Mesenteric fat pad (tissue), 1 donor: ENCODE measurements at places on chromosomes 5 and 9. TPM values are rescaled to one million over a fixed set of nuclear protein-coding genes. Genes with fewer than 3 reads are reported as not detected.

GRCh38 chr5:2430606-2431005, 320.9 kb downstream of the IRX2 start:
- no peak for DNase-seq

DNA sequence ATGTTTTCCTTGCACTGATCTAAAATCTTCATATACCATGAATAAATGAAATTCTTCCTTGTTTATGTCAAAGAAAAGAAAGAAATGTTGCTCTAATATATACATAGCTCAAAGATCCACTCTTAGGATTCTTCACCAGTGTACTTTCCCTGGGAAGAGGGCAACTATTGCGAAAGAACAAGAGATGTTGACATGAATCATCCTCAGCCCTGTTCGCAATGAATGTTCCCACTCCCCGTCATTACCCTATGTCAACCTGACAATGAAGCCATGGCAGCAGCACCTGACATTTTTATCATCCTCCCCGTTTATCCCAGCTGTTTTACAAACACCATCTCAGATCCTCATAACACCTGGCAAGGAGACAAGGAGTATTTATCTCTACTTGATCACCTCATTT, 409.1 kb upstream of the GRIA1 start:
- DNase-seq: no peak

GRCh38 chr5:179818746-179819295, 1.9 kb upstream of the SQSTM1 start:
- DNase-seq: peak; percentile 98

MPDZ gene
- 46.0 TPM for total RNA-seq

ZBED3 gene
- total RNA-seq: 21.6 TPM

SPATA31C1 gene
- not detected for total RNA-seq

- DNase-seq: no peak
Measured at GRCh38 chr5:78671609-78672008, 23.0 kb upstream of the LHFPL2 start.

GRCh38 chr5:141515141-141515540, 26.3 kb downstream of the PCDHGC5 start:
- DNase-seq: no peak

DNA sequence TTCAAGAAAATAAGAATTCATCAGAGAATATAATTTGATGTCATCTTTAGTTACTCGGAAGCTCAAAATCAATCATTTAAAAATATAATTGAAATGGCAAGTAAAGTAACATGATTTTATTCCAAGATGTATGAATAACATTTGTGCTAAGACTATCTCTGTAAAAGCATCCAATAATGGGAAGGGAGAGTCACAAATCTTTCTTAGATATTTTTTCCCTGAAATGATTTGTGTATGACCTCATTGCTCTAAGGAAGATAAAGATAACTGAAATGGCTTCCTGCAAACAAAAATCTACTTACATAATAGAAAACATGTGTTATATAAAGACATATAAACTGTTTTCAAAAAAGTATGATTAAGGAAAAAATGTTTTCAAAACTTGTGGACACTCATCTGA, 97.4 kb upstream of the FGF10 start:
- DNase-seq: no peak

- DNase-seq: no peak
Measured at GRCh38 chr5:98770209-98770910, 3.1 kb upstream of the RGMB start.

DNA sequence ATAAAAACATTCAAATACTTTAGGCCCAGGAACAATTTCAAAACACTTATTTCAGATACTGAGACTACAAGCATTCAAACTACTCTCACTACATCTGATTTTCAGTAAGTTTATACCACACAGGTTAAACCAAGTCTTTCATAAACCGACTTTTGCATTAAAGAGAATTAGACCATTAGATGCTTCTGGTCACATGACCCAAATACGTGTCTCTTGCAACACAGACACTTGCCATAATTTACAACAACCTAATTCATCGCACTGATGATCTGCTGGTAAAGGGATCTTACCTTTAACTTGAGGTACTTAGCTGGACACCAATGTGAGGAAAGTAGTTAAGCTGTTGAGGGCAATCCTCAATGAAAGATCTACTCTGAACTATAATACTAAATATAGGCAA, 3.2 kb downstream of the HNRNPH1 start:
- DNase-seq: no peak

MARCHF6 gene
- total RNA-seq: 131 TPM

IL9 gene
- not detected for total RNA-seq

GRCh38 chr5:111748304-111748763, 8.7 kb downstream of the NREP start:
- no peak for DNase-seq

DNA sequence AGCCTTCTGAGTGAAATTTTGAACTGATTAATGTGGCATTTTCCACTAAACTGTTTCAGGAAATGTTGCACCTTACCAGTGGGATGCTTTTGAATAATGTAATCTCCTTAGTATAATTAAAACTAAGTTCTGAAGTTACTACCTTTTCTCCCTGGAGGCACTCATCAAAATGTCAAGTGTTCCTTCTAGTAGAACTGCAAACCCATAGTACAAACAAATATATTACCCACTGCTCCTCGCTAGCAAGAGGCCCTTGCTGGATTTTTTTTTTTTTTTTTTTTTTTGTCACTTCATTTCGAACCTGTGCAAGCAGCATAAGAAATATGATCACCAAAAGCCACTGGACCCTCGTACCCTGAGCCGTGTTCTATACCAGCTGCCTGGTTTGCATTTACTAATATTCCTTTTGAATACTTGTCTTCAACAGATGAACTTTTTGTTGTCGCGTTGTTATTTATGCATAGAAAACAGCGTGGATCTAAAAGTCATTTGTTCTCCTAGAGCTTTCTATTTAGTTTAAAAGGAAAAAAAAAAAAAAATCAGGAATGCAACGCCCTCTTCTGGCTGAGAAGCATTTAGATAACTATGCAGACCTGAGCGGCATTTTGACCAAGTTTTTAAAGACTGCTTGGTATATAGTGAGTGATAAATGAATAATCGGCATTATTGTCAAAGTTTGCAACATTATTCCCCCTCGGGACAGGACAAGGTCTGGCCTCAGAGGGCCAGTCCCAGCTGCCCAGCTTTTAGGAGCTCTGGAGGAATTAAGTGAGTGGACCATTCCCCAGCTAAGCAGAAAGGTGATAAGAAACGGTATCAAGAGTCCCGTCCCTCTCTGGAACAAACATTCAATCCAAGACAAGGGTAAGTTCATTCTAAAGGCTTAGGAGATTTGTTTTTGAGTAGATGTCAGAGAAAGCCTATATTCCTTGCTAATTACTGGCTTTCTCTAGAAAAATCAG, 162.5 kb upstream of the KIF2A start:
- no peak for DNase-seq

GRIA1 gene
- 3.2 TPM for total RNA-seq

- no peak for DNase-seq
Measured at GRCh38 chr9:90905822-90906221, 104.2 kb downstream of the SYK start.

TMEM174 gene
- not detected for total RNA-seq

GRCh38 chr5:74502479-74502950, 138.0 kb downstream of the ENC1 start:
- DNase-seq: no peak

DNA sequence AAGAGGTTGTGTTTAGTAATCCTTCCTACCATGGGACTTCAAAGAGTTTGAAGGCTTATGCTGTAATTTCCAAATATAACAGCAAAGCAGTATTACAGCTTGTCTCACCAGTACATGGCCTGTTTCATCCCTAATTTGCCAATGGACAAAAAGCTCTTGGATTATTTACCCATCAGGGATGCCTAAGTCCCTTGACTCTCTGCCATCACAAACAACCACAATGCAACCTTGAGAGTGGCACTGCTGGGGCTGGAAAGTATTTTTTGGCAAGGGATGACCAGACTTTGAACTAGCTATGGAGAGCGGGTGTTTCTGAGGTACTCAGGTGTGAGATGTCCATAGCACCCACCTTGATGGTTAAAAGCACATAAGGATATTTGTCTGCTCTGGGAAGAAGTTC, 9.1 kb downstream of the MAMDC2 start:
- no peak for DNase-seq

- DNase-seq: no peak
Measured at GRCh38 chr9:71003346-71003745, 118.1 kb downstream of the TRPM3 start.

GRCh38 chr5:88889189-88890069, 6.4 kb upstream of the MEF2C start:
- peak; percentile 88 for DNase-seq

GRCh38 chr5:177382423-177383029, 1.7 kb upstream of the SLC34A1 start:
- no peak for DNase-seq

GRCh38 chr5:127612441-127613141, 36.3 kb upstream of the CTXN3 start:
- no peak for DNase-seq

- DNase-seq: no peak
Measured at GRCh38 chr5:84255315-84255714, 129.4 kb downstream of the EDIL3 start.

DNA sequence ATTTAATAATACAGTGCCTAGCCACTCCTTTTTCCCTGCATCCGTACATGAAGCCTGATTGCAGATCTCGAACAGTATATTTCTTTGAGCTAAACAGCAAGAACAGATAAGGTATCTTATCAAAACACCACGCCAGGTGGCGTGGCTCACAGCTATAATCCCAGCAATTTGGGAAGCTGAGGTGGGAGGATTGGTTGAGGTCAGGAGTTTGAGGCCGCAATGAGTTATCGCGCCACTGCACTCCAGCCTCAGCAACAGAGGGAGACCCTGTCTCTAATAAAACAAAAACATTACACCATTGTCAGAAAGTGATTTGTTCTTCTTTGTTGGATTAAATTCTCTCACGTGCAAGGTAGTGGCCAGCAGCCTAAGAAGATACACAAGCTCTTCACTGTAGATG, 291.2 kb upstream of the DMRT1 start:
- DNase-seq: no peak

SPATA31D4 gene
- total RNA-seq: not detected

PCDHGB3 gene
- total RNA-seq: 2.7 TPM

NAA35 gene
- 21.0 TPM for total RNA-seq

FLT4 gene
- total RNA-seq: 26.8 TPM

PDGFRB gene
- total RNA-seq: 201 TPM

- DNase-seq: no peak
Measured at GRCh38 chr5:74949976-74950375, 83.8 kb upstream of the FAM169A start.

DNA sequence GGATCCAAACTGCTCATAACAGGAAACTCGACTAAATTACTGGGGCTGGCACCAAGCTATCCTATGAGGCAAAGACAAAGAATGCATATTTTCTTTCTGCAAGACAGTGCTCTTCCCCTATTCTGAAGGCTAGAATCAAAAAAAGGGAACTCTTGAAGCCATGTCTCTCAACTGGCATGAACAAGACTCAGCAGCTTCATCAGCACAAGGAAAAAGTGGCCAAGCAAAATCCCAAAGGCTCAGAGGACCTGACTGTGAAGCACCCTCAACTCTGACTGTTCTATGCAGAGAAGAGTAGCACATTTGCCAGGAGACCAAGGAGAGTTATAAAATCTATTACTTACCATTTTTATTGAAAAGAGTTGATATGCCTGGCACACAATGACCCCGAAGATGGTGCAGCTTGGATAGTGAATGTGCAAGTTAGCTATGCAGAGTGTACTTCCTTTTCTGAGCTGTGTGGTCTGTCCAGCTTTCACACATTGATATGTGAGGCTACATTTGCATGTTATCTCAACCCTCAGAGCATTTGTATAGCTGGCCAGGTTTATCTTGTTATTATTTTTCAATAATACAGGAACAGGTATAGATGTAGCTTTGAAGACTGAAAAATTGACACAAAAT, 51.0 kb upstream of the FYB1 start:
- DNase-seq: no peak

GRCh38 chr9:92510747-92511146, 25.0 kb downstream of the ECM2 start:
- DNase-seq: no peak

PAEP gene
- total RNA-seq: not detected

GRCh38 chr5:147538236-147538635, 28.4 kb upstream of the DPYSL3 start:
- DNase-seq: no peak
